ENCODE measurements at places on chromosomes 3 and 15.

DNA sequence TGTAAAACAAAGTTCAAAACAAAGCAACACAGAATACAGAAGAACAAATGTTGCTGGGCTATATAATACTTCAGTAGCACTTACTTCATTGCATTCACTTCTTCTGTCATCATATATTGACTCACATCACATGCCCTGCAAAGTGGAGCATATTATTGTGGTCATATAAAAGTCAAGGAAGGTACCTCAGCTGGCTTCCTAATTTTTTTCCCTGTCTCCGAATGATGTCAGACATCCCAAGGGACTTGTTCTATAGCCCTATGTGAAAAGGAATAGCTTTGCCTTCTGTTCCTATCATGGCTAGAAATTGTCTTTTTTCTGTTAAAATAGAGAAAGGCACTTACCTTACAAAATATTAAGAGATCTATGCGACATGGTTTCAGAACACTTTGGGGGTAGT lies 109.4 kb downstream of the LRTM1 start:
- DNase-seq = no peak

DNA sequence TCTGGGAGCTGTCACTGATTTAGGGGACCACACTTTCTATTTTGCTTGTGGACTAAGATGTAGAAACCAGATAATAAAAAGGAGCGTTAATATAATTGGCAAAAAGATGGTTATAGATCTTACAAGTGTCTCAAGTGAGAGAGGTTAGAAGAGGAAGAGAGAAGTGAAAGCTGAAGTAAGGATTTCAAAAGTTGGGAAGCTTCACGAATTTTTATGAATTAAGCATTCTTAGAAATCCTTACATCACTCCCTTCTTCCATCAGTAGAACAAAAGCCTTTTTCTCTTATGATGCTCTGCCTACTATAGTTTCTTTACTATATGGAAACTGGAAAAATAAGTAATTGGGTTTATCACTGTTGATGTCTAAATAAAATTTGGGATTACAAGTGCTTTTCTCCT lies 146.5 kb downstream of the FNDC3B start:
- no peak for DNase-seq

- DNase-seq = no peak
Observed at GRCh38 chr3:45437383-45437782, 49.0 kb downstream of the LARS2 start.

DNA sequence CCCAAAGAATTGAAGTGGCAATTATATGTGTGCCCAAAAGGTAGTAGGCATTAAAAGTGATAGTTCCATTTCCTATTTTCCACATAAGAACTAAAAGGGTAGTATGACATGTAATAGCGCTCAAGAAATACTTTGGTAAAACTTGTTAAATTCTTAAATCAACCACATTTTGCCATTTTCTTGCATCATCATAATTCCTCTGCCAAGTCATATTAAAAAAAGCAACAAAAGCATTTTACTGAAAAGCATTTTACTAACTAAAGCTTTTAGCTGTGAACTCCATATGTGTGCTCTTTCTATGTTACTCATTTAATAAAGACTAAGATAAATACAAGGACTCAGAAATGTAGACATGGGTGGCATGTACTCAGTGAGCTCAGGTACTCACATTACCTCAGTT lies 70.1 kb downstream of the GPR160 start:
- DNase-seq = no peak

DNA sequence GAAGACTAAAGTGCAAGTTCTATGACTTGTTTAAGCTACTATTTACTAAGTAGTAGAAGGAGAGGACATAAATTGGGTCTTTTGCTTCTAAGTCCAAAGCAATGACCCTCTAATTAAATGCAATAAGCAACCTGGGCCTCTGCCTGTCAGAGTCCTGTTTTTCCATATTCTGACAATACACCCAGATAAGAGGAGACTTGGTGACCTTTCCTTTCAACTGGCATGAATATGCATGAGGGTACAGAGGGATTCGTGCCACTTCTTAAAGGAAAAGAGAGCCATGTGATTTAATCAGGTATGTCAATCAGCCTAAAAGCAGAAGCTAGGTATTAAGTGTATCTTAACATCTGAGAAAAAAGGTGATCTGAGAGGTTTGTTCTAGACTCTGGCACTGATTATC lies 50.7 kb upstream of the FGF7 start:
- DNase-seq = no peak

DNA sequence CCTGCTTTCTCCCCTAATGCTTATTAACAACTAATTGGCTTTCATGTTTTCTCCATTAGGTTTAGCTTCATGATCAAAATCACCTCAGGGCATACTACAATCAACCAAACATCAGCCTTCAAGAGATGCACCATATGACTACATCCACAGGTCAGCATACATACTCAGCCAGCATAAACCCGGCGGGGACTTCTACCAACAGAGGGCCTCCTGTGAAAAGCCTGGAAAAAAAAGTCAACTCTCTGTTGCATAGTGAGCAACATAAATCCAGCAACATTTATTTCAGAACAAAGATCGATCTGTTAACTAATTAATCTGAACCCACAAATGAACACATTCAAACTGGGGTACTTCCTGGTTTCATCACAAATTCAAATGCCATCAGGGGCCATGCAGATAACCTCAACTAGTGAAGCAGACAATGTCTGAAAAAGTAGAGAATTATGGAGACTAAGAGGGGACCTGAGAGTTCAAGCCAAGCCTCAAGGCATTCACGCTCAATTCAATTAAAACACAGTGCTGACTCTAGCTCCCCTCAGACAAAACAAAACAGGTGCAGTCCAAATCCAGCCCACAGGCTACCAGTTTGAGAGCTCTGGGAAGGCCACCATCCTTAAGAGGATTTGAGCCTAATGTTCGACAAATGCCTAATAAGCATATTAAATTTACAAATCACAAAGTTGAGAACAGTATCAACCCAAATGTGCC lies 124.5 kb downstream of the MAGI1 start:
- no peak for DNase-seq
